T-helper 2 cell treated with Interferon-gamma antibody and Interleukin-4, amounts not matched to agents 100 ng/mL and 5 ng/mL, for 36 hours (primary cell): ENCODE measurements at places on chromosomes 2 and 18. TPM values are rescaled to one million over a fixed set of nuclear protein-coding genes. Genes with fewer than 3 reads are reported as not detected.

CYP26B1 gene
- total RNA-seq: not detected in 2 replicates

TRABD2A gene
- 64.9 and 67.5 TPM in 2 replicates for total RNA-seq

CFAP65 gene
- total RNA-seq: not detected in 2 replicates

C2orf49 gene
- 18.1 and 18.6 TPM in 2 replicates for total RNA-seq

SERPINE2 gene
- 14.4 and 15.1 TPM in 2 replicates for total RNA-seq

PAX8 gene
- total RNA-seq: 0.32 and 0.45 TPM in 2 replicates

LIPG gene
- 0.64 TPM in 1 of 2 replicates, not detected in the other for total RNA-seq
